ENCODE measurements at places on chromosomes 5 and 9. TPM values are rescaled to one million over a fixed set of nuclear protein-coding genes. Genes with fewer than 3 reads are reported as not detected.
A peak's percentile ranks its signal among the peaks of the same experiment; 100 is the strongest.

PPP1R26 gene
- total RNA-seq, result 3.8 TPM

DNA sequence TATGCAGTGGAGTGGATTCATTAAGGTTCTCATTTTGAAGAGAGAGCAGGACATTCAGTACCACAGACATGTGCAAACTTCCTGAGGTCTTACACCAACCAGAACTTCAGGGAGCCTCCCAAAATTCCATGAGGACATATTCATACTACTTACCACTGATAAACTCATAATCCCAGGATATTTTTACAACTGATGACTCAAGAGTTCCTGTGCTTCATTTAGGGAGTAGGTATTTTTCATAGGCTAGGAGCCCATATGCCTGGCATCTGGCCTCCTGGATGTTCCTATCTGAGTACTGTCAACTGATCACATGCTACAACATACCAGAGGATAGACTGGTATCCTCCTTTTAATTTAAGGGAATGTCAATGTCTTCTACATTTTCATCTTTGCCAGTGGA is 578.0 kb downstream of the EFNA5 start:
- no peaks in the 10 kb centered on the region for H3K36me3 ChIP-seq
- H3K4me3 ChIP-seq, result no peak overlapping the region
- no peaks in the 10 kb centered on the region for H3K27me3 ChIP-seq

GADD45G gene
- total RNA-seq, result not detected

- no peaks in the 10 kb centered on the region for H3K36me3 ChIP-seq
- H3K4me3 ChIP-seq, result no peak overlapping the region
- DNase-seq, result no peak
- no peaks in the 10 kb centered on the region for H3K4me1 ChIP-seq
- peaks cover 88% of the 10 kb centered on the region for H3K27me3 ChIP-seq
Observed at GRCh38 chr9:34576597-34577399, 12.7 kb downstream of the CNTFR start.

C9 gene
- total RNA-seq, result not detected

DNA sequence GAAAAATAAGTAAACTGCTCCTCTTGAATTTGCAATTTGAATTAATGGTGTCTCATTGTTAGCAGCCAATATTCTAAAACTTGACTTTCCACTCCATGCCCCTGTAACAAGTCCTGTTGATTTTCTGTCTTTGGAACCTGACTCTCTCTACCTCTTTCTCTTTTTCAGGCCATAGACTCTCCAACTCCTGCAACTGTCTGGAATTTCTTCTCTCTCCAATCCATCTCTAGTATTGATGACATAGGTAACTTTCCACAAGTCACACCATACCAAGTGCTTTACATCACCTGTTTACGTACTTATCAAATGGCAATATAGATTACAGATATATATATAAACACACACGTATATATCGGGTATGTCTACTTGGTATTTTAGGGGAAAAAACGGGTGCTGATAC is 923 bp downstream of the C5orf34 start:
- no peaks in the 10 kb centered on the region for H3K4me1 ChIP-seq
- H3K36me3 ChIP-seq, result no peaks in the 10 kb centered on the region
- peak overlapping the region; percentile 67 for H3K4me3 ChIP-seq

- H3K27ac ChIP-seq, result no peak overlapping the region
- no peaks in the 10 kb centered on the region for H3K27me3 ChIP-seq
- no peaks in the 10 kb centered on the region for H3K36me3 ChIP-seq
- no peak for DNase-seq
- no peaks in the 10 kb centered on the region for H3K4me1 ChIP-seq
Observed at GRCh38 chr5:153030755-153031725, 459.4 kb upstream of the GRIA1 start.

DNA sequence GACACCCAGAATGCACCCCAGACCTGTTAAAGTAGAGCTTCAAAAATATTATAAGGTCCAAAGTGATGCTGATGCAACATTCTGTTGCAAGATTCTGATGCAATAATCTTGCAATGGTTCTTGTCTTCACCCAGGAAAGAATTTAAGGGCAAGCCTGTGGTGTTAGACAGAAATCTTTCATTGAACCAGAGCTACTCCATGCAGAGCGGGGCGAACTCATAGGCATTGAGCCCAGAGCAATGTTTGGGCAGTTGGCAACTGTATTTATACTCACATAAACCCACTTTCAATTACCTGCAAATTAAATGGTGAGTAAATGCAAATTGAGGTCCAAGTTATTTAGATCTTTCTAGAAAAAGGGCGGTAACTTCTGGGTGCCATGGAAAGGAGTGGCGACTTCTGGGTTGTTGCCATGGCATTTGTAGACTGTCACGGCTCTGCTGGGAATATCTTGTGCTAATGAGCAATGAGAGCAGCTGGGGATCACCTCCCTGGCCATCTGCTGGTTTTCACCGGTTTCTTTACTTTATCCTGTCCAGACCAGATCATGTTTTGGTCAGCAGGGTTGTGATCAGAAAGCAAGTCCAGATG is 163.4 kb downstream of the ICE1 start:
- no peaks in the 10 kb centered on the region for H3K4me1 ChIP-seq
- no peaks in the 10 kb centered on the region for H3K27me3 ChIP-seq
- no peak overlapping the region for H3K4me3 ChIP-seq
- DNase-seq, result no peak

- no peak for DNase-seq
- H3K4me1 ChIP-seq, result no peaks in the 10 kb centered on the region
- H3K27me3 ChIP-seq, result no peaks in the 10 kb centered on the region
- no peak overlapping the region for H3K27ac ChIP-seq
- H3K4me3 ChIP-seq, result no peak overlapping the region
- no peaks in the 10 kb centered on the region for H3K36me3 ChIP-seq
Observed at GRCh38 chr5:158135682-158136179, 276.8 kb upstream of the CLINT1 start.

DNA sequence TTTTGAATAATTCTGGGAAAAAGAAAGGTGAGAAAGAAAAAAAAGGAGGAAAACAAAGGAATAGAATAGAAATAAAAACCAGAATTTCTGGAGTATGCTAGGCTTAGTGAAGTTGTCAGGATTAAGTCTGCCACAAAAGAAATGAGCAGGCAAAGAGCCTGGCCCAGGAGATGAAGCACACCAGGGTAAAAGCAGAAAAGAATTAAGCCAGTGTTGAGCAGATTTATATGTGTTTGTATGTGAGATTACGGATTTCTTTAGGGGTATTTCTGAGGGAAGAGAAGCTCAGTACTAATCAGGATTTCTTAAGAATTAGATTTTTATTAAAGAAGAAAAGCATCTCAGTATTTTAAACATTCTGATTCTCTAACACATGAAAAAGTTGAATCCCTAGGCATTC is 74.5 kb downstream of the MRPS27 start:
- H3K4me3 ChIP-seq, result no peak overlapping the region
- H3K36me3 ChIP-seq, result no peaks in the 10 kb centered on the region
- peaks cover 14% of the 10 kb centered on the region for H3K4me1 ChIP-seq

- no peaks in the 10 kb centered on the region for H3K27me3 ChIP-seq
- no peak for DNase-seq
- no peaks in the 10 kb centered on the region for H3K36me3 ChIP-seq
- H3K4me3 ChIP-seq, result no peak overlapping the region
- H3K4me1 ChIP-seq, result no peaks in the 10 kb centered on the region
Observed at GRCh38 chr5:168784454-168784853, 205.3 kb upstream of the PANK3 start.

GRCh38 chr5:96703384-96703920 is 41.3 kb downstream of the CAST start:
- H3K27ac ChIP-seq, result peak overlapping the region; percentile 86
- no peak for DNase-seq
- peak overlapping the region; percentile 62 for H3K4me3 ChIP-seq
- no peaks in the 10 kb centered on the region for H3K27me3 ChIP-seq

DNA sequence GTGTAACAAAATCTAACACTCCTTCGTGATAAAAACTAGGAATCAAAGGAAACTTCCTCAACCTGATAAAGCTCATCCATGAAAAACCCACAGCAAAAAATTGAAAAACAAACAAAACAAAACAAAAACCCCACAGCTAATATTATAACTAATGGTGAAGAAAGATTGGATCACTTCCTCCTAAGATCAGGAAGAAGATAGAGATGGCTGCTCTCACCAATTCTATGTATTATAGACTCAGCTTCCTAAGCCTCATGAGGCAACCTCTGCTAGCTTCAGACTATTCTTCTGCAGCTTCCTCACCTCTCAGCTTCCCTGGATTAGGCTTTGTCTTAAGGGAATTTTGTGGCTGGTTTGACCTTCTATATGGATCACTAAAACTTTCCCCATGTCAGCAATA is 40.1 kb downstream of the PHAX start:
- H3K36me3 ChIP-seq, result no peaks in the 10 kb centered on the region
- no peaks in the 10 kb centered on the region for H3K27me3 ChIP-seq
- DNase-seq, result no peak
- H3K4me3 ChIP-seq, result no peak overlapping the region
- no peaks in the 10 kb centered on the region for H3K4me1 ChIP-seq

SPARC gene
- total RNA-seq, result 1,186 TPM

DNA sequence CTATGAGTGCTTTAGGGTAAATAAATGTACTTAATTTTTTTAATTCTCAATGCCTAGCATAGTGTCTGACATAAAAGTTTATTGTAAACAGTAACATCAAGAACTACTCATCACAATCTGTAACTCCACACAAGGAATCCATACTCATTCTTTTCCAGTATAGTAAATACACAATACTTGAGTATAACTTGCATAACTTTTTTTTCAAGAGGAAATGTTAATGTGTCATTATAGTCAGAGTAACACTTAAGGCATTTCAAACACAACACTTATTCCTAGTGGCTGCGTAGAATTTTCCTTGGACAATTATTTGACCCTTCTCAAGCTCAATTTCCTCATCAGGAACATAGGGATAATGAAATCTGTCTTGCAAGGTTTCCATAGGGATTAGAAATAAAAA is 584.3 kb downstream of the CAAP1 start:
- H3K4me1 ChIP-seq, result no peaks in the 10 kb centered on the region
- H3K27ac ChIP-seq, result no peak overlapping the region
- no peaks in the 10 kb centered on the region for H3K27me3 ChIP-seq
- H3K36me3 ChIP-seq, result no peaks in the 10 kb centered on the region

DNA sequence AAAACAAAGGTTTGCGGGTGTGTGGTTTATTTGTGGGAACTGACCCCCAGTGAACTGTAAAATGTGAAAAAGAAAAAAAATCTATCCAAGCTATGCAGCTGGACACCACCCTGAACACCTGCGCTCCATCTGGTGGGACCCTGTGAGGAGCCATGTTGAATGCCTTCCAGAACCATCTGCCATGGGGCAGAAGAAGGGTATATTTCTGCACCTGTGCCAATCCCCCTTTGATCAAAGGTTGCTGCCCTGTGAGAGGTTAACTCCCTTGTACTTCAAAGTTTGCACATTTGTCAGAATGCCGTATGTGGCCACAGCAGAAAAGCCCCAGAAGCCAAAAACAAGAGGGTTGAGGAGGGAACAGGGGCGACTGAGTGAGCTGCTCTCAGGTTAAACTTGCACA is 148.5 kb upstream of the ALDH1B1 start:
- no peaks in the 10 kb centered on the region for H3K4me1 ChIP-seq
- no peak overlapping the region for H3K27ac ChIP-seq
- no peak for DNase-seq
- H3K36me3 ChIP-seq, result no peaks in the 10 kb centered on the region
- peaks cover 9% of the 10 kb centered on the region for H3K27me3 ChIP-seq

- H3K4me1 ChIP-seq, result peaks cover 36% of the 10 kb centered on the region
- H3K27ac ChIP-seq, result peak overlapping the region; percentile 75
- H3K36me3 ChIP-seq, result peaks cover 7% of the 10 kb centered on the region
- no peaks in the 10 kb centered on the region for H3K27me3 ChIP-seq
- no peak overlapping the region for H3K4me3 ChIP-seq
Observed at GRCh38 chr5:14155075-14155474, 11.9 kb downstream of the TRIO start.

GRCh38 chr5:113029614-113030013 is 53.0 kb downstream of the DCP2 start:
- peaks cover 5% of the 10 kb centered on the region for H3K4me1 ChIP-seq
- H3K27ac ChIP-seq, result no peak overlapping the region
- H3K27me3 ChIP-seq, result no peaks in the 10 kb centered on the region
- no peak overlapping the region for H3K4me3 ChIP-seq

EPB41L4B gene
- 0.54 TPM for total RNA-seq

ANKRD31 gene
- total RNA-seq, result under 0.01 TPM

GRCh38 chr5:176742246-176743105 is 67.9 kb upstream of the UNC5A start:
- H3K4me3 ChIP-seq, result no peak overlapping the region
- peaks cover 86% of the 10 kb centered on the region for H3K27me3 ChIP-seq
- no peaks in the 10 kb centered on the region for H3K36me3 ChIP-seq
- no peak overlapping the region for H3K27ac ChIP-seq
- H3K4me1 ChIP-seq, result no peaks in the 10 kb centered on the region

SLC6A19 gene
- total RNA-seq, result not detected

GRCh38 chr9:27472195-27472594 is 51.9 kb upstream of the IFNK start:
- no peak overlapping the region for H3K4me3 ChIP-seq
- no peaks in the 10 kb centered on the region for H3K36me3 ChIP-seq
- H3K4me1 ChIP-seq, result no peaks in the 10 kb centered on the region
- H3K27ac ChIP-seq, result no peak overlapping the region
- no peaks in the 10 kb centered on the region for H3K27me3 ChIP-seq
- DNase-seq, result no peak

DNA sequence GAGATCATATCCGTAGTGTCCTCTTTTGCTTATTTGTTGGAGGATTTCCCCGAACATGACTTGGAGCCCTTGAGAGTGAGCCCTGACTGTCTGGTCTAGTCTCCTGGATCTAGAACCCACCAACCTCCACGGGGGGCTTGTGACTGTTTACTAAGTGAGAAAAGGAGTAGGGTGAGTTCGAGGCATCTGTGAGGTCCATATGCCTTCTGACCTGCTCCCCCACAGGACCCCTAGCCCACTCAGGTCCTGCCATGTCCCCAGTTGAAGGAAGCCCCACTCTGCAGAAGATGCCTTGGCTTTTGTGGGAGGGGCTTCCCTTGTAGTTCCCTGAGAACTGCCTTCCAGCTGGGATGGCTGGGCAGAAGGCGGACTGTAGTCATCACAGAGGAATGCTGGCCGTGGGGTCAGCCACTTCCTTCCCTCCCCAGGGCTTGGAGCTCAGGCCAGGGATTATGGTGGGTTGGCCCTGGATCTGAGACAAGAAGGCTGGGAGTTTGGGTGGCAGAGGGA is 7.0 kb upstream of the IRF1 start:
- H3K27ac ChIP-seq, result peak overlapping the region; percentile 96
- no peaks in the 10 kb centered on the region for H3K36me3 ChIP-seq
- no peaks in the 10 kb centered on the region for H3K27me3 ChIP-seq
- peak; percentile 95 for DNase-seq
- H3K4me3 ChIP-seq, result peak overlapping the region; percentile 59

DNA sequence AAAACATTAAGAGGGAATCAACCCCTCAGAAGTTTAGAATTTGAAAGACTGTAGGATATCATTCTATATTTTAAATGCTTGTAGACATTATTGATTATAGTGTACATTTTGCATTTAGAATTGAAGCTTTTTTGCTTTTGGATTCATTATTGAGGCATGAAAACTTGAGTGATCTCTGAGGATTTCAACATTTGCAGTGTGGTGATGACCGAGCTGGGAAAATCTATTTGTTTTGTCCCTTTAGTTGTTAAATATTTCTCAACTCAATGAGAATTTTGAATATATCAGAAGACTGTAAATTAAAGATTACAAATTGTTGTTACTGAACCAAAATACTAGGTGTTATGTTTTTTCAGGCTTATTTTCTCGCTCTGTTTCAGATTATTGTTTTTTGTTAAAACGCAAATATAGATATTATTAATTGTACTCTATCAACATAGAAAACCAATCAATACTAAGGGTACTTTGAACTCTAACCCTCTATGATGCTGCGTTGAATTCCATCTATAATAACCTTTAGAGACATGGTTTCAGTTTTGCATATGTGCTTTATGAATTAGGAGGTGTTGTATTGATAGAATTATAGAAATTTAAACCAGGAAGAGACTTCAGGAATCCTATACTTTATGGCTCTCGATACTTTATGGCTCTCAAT is 19.3 kb upstream of the DMRTA1 start:
- no peaks in the 10 kb centered on the region for H3K4me1 ChIP-seq
- no peaks in the 10 kb centered on the region for H3K36me3 ChIP-seq
- H3K27me3 ChIP-seq, result no peaks in the 10 kb centered on the region
- DNase-seq, result no peak
- no peak overlapping the region for H3K27ac ChIP-seq
- H3K4me3 ChIP-seq, result no peak overlapping the region

Data from IMR-90 (cell line).